ENCODE measurements at places on chromosomes 7 and 10.
A peak's percentile ranks its signal among the peaks of the same experiment; 100 is the strongest.

DNA sequence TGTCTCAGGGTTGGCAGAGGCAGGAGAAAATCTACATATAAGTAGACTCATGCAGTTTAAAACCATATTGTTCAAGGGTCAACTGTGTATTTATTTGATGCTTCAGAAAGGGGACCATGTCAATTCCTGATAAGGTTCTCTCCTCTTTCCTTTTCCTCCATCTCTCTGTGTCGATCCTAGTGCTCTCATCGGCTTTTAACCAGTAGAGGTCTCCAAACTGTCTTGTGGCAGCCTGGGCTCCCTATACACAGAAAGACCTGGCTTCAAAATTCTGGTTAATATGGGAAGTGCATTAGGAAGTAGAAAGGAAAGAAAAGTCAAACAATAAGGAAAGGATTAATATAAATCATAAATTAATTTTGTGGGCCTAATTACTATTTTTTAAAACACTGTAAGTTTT is 304.4 kb upstream of the C7orf33 start:
- DNase-seq, result no peak

DNA sequence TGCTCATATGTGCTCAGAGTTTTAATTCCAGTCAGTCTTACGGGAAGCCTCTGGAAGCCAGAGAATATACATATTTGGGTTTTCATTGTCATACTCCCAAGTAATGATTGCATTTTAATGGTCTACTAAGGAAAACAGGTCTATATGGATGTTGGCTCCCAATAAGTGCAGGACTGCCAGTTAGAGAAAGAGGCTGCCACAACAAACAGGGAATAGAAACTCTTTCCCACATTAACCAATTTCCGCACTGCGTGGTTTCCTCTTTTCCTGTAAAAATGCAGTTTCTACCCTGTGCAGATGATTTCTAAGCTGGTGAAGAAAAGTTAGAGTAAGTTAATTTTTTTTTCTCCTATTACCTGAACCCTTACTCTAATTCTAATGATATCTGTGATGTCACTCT is 78.2 kb downstream of the CCSER2 start:
- DNase-seq, result no peak

DNA sequence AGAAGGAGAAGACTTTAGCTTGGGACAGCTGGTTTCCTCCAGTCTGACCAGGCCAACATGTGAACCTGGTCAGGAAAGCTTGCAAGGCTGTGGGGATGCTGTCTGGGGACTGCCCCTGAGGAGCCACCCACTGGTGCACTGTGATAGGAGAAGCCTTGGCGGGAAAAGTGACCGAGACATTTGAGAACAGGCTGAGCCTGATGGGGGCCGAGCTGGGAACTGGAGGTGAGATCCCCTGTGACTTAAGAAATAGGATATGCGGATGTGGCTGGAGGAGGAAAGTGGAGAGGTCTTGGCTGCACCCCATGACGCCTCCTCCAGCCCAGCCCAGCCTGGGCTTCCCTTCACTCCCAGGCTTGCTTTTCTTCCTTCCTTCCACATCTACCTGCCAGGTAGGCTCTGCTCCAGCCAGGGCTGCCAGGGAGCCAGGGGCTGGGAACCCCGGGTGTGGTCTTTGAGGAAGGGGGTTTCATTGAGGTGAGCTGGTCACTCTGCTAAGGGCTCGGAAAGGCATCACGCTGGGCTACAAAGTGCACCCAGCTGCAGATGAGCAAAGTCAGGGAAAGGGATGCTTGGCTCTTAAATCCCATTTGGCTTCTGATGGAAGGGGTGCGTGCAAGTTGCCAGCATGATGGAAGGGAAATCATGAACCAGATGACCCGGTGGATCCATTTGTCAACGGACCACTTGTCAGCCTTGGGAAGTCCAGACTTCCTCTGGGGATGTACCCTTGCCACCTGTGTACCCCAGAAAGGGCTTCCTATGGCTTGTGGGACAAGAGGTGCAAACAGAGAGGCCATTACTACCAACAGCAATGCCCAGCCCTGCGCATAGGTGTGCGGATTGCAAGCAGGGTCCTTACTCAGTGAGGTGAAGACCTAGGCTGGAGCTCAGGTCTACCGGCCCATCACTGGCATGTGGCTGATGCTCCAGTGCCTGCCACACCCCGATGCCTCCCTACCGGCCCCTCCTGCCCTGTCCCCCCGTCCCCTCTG is 66.3 kb downstream of the C10orf143 start:
- DNase-seq, result no peak

DNA sequence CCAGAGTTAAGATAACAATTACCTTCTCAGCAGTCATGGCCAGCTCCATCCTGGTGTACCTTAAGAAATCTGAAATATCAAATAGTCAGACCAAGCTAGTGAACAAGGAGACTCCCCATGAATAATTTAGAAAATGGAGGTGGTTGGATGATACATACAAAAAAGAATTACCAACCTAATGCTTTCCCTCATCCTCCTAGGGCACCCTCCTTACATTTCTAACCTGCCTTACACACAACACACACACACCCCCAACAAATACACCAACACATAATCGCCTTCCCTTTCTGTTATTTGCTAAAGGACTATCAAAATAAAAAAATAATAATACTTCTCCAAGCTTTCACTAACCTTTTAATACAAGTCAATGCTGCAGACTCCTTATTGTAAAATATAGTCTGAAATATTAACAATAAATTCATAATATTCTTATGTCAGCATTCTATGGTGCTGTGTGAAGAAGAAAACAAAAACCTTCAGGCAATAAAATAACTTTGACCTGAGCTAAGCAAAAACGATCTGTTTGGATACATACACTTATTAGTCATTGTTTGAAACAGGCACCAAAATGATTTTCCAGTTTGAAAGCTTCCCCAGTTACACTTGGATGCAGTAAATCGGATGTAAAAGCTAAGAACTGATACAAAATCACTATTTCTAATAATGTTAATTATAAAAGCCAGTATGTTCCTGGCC is 3.4 kb downstream of the TWIST1 start:
- no peak for DNase-seq

GRCh38 chr10:60208676-60209269 is 180.9 kb downstream of the ANK3 start:
- DNase-seq, result peak; percentile 4

- DNase-seq, result no peak
These were observed 182.5 kb downstream of the KMT2E start for GRCh38 chr7:105196473-105196872.

DNA sequence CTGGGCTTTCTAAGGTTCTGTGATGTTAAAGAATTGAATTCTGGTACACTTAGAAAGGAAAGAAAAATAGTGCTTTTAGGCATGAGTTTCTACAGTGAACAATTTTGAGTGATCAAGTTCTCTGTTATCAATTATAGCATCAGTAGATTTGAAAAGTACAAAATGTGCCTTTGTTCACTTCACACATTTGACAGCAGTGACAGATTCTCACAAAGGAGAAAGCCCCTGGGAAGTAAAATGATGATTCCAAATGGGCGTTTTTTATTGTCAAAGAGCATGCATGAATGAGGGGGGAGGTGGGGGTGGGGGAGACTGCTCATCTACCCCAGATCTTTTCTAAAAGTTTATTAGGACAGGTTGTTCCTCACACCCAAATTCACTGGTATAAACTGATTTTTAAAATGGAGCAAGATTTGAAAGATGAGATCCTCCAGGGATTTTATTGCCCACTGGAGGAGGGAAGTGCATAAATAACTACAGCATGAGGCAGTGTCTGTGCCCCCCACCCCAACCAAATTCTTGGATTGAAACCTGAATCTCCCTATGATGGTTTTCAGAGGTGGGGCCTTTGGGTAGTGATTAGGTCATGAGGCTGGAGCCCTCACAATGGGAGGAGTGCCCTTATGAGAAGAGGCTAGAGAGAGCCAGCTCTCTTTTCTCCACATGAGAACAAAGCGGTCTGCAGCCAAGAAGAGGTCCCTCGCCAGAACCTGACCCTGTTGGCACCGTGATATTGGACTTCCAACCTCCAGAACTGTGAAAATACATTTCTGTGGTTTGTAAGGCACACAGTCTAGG is 79.5 kb downstream of the AOAH start:
- no peak for DNase-seq

- DNase-seq, result no peak
These were observed 127.0 kb downstream of the SRPK2 start for GRCh38 chr7:105261689-105262088.

DNA sequence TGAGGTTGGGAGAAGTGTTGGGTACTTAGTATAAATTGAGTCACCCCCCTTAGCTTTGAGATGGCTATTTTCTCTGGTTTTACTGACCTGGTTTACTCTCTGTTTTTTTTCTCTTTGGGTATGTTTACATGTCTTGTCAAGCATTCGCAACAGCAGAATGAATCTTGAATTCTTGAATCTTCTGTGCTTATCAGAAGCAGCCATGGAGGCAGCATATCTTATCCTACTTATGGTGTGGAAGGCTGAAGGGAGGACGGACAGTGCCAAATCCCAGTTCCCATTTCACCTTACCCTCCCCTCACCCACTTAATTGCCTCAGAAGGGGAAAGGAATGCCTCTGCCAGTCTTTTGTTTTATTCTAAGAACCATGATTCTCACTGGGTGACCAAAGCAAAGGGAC is 3.7 kb downstream of the SND1 start:
- DNase-seq, result no peak
